ENCODE measurements at places on chromosomes 16 and 17. TPM values are rescaled to one million over a fixed set of nuclear protein-coding genes. Genes with fewer than 3 reads are reported as not detected.

Gene C1QL1
- 0.43 TPM for total RNA-seq

Gene NOG
- total RNA-seq = 0.25 TPM

- no peak overlapping the region for H3K27ac ChIP-seq
- no peaks in the 10 kb centered on the region for H3K27me3 ChIP-seq
- H3K4me1 ChIP-seq = no peaks in the 10 kb centered on the region
Measured at GRCh38 chr16:12250578-12250977, 274.0 kb downstream of the SNX29 start.

- H3K27me3 ChIP-seq = no peaks in the 10 kb centered on the region
- peak overlapping the region; percentile 61 for H3K27ac ChIP-seq
- DNase-seq = no peak
Measured at GRCh38 chr17:38715216-38715943, 10.3 kb downstream of the MLLT6 start.

GRCh38 chr17:14044702-14045101 lies 24.6 kb upstream of the COX10 start:
- DNase-seq = no peak
- peaks cover 31% of the 10 kb centered on the region for H3K4me1 ChIP-seq
- peak overlapping the region; percentile 55 for H3K27ac ChIP-seq
- no peaks in the 10 kb centered on the region for H3K27me3 ChIP-seq
- peaks cover 28% of the 10 kb centered on the region for H3K36me3 ChIP-seq

GRCh38 chr17:77899498-77899897 lies 59.0 kb upstream of the TNRC6C start:
- no peak for DNase-seq
- no peaks in the 10 kb centered on the region for H3K4me1 ChIP-seq
- H3K36me3 ChIP-seq = no peaks in the 10 kb centered on the region
- H3K27me3 ChIP-seq = peaks cover 15% of the 10 kb centered on the region
- H3K4me3 ChIP-seq = no peak overlapping the region
- H3K27ac ChIP-seq = no peak overlapping the region

All from activated CD4-positive, alpha-beta memory T cell treated with anti-CD3 and anti-CD28 coated beads, Interleukin-2, amount 10 ng/mL, durations not matched to agents 7 days and 5 days (primary cell).